ENCODE measurements at places on chromosomes 12 and 14. TPM values are rescaled to one million over a fixed set of nuclear protein-coding genes. Genes with fewer than 3 reads are reported as not detected.

DNA sequence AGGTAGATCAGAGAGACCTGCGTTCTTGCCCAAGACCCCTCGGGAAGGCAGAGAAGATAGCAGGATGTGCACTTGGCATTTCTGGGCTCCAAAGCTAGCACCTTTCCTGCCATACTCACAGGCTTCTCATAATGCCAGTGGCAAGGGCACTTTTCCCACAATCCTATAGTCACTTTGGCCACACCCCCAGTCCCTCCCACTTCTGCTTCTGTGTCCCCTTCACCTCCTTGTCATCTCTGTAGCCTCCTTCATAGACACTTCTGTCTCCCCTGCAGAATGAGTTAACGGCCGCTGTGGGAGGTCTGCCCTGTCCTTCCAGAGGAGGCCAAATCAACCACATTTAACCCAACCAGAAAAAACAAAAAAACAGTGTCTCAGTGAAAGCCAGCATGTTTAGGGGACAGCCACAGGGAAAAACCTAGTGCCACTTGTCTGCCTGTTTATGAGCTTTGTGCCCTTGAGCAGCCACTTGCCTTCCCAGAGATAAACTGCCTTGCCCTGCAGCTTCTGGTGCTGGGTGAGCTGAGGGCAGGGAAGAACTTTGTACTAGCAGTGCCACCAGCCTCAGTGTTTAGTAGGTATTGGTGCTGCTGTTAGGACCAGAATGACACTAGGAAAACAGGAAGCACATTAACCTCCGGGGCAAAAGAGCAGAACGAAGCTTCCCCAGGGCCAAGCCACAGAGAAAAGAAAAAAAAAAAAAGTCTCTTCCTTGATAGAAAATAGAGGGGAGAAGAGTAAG, 193.0 kb upstream of the PWP1 start:
- DNase-seq: no peak

- no peak for DNase-seq
Observed at GRCh38 chr12:15001733-15002382, 29.0 kb downstream of the PDE6H start.

- DNase-seq: no peak
Observed at GRCh38 chr12:2457215-2457932, 337.4 kb upstream of the FKBP4 start.

BATF gene
- not detected for total RNA-seq

ZNF385A gene
- 20.8 TPM for total RNA-seq

DNA sequence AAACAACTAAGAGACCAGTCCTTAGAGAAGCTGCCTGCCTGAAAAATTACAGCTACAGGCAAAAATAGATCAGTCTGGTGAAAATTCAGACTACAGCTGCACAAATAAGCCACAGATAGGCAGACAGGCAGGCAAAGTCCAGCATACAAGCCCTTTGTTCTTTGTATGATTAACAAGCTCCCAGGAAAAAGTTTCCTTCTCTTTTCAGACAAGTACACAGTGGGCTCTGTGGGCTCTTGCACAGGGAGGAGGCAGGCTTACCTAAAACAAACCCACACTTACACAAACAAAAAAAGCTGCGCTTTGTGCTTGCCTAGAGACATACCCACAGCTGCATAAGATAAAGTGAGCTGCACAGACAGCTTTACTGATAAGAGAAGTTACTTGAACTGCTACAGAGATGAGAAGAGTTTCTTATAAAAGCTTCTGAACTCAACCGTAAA, 7.7 kb downstream of the OR6C68 start:
- peak; percentile 1 for DNase-seq

SERPINA12 gene
- total RNA-seq: not detected

GRCh38 chr12:87661786-87662377, 367.3 kb downstream of the C12orf50 start:
- DNase-seq: no peak

DNA sequence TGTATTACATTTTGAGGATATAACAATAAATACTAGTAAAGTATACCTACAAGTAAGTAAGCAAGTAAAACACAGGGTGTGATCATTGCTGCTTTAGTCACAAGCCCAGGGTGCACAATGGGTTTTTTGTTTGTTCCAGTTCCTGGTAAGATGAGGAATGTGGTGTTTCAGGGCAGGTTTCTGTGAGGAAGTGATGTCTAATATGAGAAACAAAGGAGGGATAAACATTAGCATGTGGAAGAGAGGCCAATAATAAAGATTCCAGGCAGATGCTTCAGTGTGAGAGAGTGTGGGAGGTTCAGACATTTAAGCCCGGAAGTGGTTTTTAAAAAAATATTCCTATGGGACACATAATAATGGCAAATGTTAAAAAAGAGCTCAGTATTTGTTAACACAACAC, 808.1 kb upstream of the USP15 start:
- DNase-seq: no peak

SERPINA9 gene
- not detected for total RNA-seq

DNA sequence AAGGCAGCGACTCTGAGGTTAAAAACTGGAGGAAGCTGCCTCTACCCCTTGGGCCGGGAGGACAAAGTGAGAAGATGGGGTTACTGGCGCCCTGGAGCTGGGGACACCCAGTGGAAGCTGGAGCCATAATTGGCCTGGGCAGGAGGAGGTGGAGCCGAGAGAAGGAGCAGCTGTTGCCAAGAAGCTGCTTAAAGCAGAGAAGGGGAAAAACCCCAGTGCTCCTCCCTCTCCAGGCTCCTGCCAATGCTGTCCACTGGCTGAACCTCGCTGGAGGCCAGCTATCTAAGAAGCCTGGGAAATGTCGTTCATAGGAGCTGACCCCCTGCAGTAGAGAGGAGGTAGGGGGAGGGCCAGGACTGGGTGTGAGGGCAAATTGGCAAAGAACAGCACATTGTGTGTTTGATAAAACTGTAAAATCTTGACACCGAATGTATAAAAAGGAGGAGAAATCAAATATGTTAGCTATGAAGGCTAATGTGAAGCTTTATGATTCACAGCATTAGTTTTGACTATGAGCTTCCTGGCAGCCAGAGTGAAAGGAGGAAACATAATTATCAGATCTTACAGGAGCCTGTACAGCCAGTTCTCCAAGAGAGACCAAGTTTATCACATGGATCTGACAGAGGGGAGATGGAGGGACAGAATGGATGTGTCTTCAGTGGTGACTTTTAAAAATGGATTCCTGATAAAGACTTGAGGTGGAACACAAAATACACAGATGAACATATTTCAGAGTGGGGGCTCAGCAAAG, 9.5 kb downstream of the HHIPL1 start:
- no peak for DNase-seq

- no peak for DNase-seq
Observed at GRCh38 chr14:54659365-54659764, 92.4 kb downstream of the SAMD4A start.

TARBP2 gene
- 66.6 TPM for total RNA-seq

- DNase-seq: no peak
Observed at GRCh38 chr14:21575661-21576060, 4.2 kb downstream of the OR10G3 start.

ATL1 gene
- total RNA-seq: 15.9 TPM

DNA sequence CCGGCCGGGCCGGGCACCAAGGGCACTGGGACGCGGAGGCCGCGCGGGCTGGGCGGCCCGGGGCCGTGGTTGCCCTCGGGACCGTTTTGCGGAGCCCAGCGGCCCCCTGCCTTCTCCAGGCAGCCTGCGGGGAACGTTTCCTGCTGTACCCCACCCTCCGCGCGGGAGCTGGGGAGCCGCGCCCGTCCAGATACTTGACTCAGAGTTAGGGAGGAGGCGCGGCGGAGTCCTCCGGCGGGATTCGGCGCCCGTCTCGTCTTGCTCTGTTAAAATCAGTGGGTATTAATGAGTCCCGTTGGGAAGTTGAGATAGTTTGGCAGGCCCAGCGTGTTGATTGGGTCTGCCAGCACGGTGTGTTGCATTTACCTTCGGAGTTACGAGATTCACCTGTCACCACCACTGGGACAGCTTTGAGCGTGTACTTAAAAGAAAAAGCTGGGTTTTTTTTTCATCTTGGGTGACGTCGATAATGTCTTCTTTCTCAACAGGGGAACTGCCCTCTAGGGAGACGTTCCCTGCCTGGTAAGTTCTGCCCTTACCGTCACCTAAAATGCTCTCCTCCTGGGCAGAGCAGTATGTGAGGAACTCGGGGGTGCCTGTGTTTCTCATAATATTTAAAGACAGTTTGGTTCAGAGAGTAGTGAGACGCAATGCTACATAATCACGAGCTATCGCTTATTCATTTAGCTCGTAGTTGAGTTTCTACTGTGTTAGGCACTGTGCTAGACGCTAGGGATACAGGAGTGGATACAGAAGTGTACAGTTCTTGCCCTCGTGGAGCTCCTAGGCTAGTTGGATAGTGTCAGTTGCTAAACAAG, 596 bp downstream of the DLST start:
- DNase-seq: no peak

GRCh38 chr14:51593397-51593796, 58.3 kb upstream of the FRMD6 start:
- no peak for DNase-seq

- no peak for DNase-seq
Observed at GRCh38 chr12:77940011-77940423, 109.3 kb downstream of the NAV3 start.

GRCh38 chr14:51676549-51676948, 24.8 kb downstream of the FRMD6 start:
- DNase-seq: no peak

DNA sequence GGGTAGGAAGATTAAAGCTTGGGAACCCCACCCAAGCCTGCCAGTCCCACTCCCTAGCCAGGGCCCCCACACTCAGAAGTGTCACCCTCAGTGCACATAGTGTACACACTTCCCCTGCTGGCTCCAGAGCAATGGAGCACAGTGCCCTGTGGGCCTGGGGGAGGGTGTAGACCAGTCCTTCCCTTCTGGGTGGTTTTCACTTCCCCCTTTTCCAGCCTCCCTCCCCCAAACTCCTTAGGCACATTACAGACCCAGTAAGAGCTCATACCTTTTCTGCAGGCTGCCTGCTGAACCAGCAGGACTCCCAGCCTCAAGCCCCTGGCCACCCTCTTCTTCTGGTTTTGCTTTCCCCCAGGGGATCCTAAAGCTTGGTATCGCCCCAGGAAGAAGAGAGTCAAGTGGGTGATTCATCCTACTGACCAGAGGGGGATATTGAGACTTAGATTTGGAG, at the start of gene ZNF385A:
Gene ZNF385A (minus strand): TSS at position 143 of the 451 bp plus-strand sequence. CDS start 219 bp downstream, outside the sequence.
- DNase-seq: no peak

DNA sequence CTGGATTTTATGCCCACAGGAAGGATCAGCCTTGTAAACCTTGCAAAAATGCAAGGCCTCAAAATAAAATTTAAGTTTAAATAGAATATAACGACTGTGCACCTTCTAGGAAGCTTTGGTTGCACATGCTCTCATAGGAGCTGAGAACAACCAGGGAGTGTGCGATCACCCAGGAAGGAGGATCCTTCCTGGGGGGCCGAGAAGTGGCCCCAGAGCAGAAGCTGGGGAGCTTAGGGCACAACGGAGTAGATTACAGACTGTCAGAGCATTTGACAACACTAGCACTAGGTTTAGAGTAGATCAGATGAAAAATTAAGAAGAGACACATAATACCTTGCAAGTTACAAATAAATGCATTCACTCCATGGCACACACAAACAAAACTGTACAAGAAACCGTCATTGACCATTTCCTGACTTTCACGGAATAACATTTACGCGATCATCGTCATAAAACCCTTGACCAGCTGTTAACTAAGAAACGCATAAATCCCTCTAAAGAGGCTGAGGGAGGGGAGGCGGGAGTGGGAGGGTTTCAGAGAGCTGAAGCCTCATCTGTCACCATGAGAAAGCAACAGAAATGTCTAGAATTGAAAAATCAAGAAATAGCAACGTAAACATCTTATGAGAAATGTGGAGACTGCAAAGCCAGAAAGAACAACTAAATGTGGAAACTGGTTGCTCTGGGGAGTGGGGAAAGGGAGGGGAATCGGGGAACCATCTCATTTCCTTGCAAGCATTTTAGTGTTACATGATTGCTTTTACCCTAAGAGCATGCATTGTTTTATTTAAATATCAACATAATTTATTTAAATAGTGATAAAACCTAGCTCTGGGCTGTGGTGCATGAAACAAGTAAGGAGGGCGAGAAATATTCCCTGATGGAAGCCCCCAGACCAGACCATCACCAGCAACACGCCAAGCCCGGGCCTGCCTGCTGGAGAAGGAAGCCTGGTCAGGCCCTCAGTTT, 13.1 kb upstream of the CCDC85C start:
- DNase-seq: no peak

HOXC12 gene
- total RNA-seq: not detected

DNA sequence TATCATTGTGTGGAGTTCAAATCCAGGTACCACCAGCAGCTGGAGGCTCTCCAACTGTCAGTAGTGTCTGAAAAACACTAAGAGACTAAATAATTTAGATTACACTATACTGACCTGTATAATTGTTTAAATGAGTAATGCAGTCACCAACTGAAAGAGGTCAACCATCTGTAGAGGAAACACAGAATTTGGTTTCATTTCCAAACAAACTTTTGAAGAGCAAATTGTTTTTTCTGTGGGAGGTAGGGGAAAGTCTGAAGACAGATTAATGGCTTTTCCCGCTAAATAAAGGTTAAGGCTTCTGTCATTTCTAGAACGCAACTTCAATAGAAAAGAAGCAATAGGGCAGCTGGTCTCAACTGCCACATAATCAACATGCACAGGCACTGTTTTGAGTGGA, 462.6 kb downstream of the PRKD1 start:
- no peak for DNase-seq

KCNA1 gene
- 0.37 TPM for total RNA-seq

KTN1 gene
- 118 TPM for total RNA-seq

TSPAN19 gene
- 0.36 TPM for total RNA-seq

- DNase-seq: no peak
Observed at GRCh38 chr14:20176330-20176729, 14.4 kb upstream of the OR11G2 start.

GRCh38 chr12:53174881-53175491, 5.5 kb upstream of the ZNF740 start:
- no peak for DNase-seq

Data from neural crest cell (in vitro differentiated cells).